ENCODE measurements at places on chromosomes 11 and 22.

- peak; percentile 19 for DNase-seq
These were observed 93.2 kb downstream of the NAV2 start for GRCh38 chr11:19805827-19806226.

- no peak for DNase-seq
These were observed 135.8 kb upstream of the SPON1 start for GRCh38 chr11:13826505-13827278.

DNA sequence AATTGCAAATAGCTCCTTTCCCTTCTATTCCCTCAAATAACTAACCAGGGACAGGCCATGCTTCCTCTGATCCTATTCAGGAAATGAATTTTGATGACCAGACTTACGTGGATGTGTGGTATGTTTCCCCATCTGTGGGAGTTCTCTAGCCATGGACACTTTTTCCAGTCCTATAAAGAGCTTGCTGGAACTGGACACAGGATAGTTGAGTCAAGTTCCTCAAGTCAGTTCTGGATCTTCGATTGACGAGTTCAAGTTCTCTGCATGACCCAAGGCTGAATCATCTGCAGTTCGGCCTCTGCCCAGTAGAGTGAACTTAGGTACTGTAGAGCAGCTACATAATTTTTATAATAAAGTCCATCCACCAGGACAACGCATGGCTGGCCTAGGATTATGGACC lies 52.7 kb upstream of the CCND1 start:
- peak; percentile 50 for DNase-seq

GRCh38 chr11:75383246-75383645 lies 16.1 kb upstream of the RPS3 start:
- no peak for DNase-seq

DNA sequence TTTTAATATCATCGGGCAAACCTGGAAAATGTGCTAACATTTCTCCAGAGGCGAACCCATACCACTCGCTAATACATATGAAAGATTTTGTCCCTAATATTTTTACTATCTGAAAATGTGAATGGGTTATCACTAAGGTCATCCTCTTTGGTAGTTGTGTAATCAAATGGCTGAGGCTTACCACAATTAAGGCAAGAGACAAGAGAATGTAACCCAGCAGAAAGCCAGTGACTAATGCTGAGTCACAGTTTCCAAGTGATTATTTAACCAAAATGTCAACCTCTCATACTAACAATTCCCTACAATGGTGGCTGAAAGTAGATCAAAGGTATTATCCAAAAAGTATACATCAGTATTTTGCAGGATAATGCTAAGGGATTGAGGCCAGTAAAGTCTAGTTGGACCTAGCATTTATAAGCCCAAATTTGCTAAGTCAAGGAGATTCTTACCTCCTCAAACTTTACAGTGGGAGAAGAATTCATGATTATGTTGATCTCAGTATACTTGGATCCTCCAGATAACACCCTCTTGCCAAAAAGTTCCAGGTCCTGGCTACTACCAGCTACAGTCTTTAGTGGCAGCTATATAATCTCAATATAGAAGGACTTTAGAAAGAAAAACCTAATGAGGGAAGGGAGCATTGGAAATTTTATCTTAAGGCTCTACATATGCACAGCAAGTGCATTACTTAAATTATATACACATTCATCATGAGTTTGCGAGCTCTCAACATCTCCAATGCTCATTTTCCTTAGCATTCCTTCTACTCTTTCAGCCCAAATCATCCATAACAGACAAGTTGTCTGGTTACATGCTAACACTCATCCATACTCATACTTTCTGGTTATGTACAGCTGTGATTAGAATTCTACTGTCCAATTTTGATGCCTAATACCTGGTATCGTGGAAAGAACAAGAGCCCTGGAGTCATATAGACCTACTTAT lies 25.4 kb downstream of the SIK3 start:
- DNase-seq = peak; percentile 83

- no peak for DNase-seq
These were observed 7.8 kb upstream of the CD248 start for GRCh38 chr11:66324664-66325063.

DNA sequence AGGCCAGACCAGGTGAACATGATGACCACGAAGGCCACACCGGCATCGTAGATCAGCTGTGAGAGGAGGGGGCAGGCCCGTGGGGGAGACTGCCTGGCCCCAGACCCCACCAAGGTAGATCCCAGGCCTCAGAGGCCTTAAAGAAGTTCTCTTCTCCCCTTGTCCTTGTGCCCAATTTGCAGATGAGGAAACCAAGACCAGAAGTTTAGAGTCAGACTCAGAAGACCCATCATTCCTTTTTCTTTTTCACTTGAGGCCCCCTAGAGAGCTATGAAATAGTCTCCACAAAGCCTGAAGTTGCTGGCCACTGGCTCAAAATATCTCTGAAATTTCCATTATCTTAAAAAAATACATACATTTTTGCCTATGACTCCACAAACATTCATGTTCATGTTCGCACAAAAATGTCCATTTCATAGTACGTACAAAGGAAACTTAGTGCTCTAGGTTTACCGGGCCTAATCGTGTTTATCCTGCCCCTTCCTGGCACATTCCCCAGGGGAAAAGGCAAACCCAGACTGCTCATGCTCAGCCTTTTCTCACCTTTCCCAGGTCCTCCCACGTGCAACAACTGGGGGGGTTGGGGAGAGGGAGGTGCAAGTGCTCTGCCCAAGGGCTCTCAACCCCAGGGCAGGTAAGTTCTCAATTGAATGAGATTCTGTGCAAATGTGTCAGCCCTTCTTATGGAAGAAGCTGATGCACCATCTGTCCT lies 19.2 kb downstream of the SLC43A1 start:
- DNase-seq = no peak

DNA sequence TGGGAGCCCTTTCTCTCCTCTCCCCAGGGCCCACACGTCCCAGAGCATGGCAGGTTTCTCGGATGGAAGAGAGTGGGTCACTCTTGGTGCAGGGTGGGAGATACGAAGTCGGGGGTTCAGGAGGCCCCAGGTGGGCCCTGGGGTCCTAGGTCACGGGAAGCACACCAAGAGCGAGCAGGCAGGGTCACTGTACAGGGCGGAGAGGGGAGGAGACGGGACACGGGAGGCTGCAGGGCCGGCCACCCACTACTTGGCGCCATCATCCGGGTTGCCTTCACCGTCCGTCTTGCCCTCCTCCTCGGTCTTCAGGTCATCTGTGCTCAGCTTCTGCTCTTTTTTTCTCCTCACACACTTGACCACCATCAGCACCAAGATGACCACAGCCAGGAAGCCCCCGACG lies 9.8 kb downstream of the SCN2B start:
- no peak for DNase-seq

DNA sequence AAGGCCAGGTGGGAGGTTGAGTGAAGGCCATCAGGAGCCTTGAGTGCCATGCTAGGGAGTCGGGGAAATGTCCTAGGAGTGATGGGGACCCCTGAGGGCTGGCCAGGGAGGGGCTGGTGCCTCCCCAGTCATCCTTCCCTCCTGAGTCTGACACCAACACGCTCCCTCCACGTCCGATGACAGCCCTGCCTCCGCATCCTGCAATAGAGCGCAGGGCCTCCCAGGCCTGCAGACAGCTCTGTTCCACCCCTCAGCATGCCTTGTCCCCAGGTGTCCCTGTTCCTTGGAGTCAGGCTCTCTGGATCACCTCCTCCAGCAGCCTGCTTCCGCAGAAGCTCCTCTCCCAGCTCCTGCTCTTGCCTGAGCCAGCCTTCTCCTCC lies 3.1 kb downstream of the RAC2 start:
- DNase-seq = no peak

DNA sequence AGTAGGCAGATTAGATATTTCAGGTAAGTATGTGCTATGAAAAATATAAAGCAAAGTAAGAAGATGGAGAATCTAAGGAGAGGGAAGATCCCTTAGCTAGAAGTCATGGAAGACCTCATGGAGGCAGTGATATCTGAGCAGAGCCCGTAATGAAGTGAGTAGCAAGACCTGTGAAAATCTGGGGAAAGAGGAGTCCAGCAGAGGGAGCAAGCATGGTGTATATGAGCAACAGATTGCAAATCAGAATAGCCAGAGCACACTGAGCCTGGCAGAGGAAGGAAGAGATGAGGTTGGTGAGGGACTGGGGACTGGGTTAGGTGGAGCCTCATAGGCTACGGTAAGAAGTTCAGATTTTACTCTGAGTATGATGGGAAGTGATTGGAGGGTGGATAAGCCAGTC lies 9.4 kb downstream of the LHFPL7 start:
- DNase-seq = no peak

DNA sequence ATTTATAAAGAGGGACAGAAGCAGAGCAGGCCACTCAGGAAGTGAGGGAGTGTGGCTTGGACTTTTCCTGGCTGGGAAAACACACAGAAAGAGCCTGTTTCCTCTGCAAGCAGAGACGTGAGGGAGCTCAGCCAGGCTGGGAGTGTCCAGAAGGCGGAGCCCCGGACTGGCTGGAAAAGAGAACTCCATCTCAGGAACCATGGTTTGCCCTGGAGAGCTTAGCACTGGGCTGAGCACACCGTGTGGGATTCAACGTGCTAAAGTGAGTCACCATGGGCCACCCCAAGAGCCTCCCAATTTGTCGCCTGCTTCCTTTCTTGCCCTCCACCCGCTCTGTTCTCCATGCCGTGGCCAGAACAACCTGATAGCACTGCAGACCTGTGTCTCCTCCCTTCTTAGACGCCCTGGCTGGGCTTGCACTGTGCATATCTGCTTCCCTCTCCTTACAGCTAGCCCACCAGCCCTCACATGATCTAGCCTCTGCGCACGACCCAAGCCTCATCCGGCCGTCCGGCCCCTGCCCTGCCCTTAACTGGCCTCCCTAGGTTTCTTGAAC lies 51.8 kb downstream of the GALNT18 start:
- no peak for DNase-seq

- no peak for DNase-seq
These were observed 2.2 kb downstream of the TMEM223 start for GRCh38 chr11:62789576-62789975.

- no peak for DNase-seq
These were observed 39.9 kb upstream of the RAB1B start for GRCh38 chr11:66228521-66228920.

DNA sequence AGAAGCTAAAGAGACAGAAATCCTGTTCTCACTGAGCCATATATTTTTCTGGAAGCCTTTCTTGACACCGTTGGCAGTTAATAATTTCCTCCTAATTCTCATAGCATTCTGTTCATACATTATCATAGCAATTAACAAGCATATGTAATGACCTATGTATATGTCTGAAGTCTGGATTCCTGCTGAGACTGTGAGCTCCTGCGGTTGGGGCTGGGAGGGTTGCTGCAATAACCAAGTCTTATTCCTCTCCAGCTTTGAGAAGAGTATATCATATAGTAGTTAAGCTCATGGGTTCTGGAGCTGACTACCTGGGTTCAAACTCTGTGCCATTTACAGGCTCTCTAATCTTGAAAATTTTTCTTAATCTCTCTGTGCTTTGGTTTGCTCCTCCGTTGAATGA lies 175.2 kb downstream of the MAML2 start:
- DNase-seq = no peak

GRCh38 chr22:46830841-46831240 lies 68.4 kb downstream of the TBC1D22A start:
- no peak for DNase-seq

- peak; percentile 85 for DNase-seq
These were observed 237.5 kb downstream of the MIAT start for GRCh38 chr22:26894766-26895485.

DNA sequence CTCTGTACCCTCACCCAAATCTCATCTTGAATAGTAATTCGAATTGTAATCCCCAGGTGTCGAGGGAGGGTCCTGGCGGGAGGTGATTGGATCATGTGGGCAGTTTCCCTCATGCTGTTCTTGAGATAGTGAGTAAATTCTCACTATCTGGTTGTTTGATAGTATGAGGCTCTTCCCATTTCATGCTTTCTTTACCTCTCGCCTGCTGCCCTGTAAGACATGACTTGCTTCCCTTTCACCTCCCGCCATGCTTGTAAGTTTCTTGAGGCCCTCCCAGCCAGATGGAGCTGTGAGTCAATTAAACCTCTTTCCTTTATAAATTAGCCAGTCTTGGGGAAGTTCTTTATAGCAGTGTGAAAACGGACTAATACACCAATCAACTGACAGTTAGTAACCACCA lies 60.1 kb downstream of the FAM76B start:
- no peak for DNase-seq

- DNase-seq = no peak
These were observed 38.7 kb upstream of the TOP3B start for GRCh38 chr22:22021162-22021750.

- DNase-seq = no peak
These were observed 65.5 kb downstream of the C11orf91 start for GRCh38 chr11:33635161-33635560.

GRCh38 chr11:34028425-34028824 lies 23.1 kb upstream of the CAPRIN1 start:
- DNase-seq = no peak

DNA sequence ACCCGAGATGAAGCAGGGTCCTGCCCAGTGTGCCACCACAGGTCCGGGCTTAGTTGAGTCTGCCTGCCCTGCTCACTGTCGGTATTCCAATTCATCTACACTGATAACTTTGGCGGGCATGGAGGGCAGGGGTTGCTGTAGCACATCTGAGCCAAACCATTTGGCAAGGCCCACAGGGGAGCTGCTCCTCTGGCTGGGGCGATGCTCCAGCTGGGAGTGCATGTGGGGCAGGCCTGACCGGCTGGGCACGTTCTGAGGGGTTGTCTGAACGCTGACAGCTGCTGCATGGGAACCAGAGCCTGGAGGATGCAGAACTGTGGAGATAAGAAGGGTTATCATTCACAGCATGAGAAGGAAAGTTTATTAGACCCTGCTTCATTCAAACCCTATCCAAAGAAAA lies 40.4 kb downstream of the DRG1 start:
- no peak for DNase-seq

DNA sequence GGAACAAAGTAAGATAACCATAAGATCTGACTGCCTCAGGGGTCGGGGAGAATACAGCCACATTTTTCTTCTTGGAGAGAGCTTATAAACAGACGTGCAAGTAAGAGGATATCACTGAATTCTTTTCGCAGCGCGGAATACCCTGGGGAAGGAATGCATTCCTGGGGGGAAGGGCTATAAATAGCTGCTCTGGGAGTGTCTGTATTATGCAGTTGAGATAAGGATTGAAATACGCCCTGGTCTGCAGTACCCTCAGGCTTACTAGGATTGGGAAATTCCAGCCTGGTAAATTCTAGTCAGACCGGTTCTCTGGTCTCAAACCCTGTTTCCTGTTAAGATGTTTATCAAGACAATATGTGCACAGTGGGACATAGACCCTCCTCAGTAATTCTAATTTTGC lies 1491.7 kb upstream of the RAG2 start:
- no peak for DNase-seq

- DNase-seq = no peak
These were observed 108.8 kb downstream of the WT1 start for GRCh38 chr11:32326522-32326921.

DNA sequence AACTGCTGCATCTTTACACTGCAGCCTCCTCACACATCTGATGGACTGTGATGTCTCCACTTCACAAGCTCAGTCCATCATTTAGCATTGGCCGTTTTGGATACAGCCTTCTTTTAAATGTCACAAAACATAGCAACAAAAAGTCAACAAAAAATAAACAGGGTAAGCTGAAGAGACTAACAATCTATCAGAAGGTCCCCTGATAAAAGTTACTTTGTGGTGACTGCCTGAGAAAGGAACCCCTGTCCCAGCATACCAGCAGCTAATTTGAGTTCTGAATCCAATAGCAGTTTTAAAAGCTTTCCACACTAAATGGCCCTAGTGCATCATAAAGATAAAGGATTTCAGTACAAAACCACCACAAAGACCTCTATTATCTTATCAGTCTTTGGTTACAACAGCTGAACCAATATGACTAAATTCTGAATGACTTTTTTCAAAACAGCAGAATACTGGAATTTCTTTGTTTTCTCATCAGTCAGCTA lies 162.4 kb downstream of the SOX6 start:
- DNase-seq = no peak

- no peak for DNase-seq
These were observed 99.1 kb upstream of the MTNR1B start for GRCh38 chr11:92870196-92870832.

All from non-pigmented ciliary epithelial cell (primary cell).